Left ventricle myocardium superior (tissue), 1 donor: ENCODE measurements at places on chromosomes 1 and 21.

DNA sequence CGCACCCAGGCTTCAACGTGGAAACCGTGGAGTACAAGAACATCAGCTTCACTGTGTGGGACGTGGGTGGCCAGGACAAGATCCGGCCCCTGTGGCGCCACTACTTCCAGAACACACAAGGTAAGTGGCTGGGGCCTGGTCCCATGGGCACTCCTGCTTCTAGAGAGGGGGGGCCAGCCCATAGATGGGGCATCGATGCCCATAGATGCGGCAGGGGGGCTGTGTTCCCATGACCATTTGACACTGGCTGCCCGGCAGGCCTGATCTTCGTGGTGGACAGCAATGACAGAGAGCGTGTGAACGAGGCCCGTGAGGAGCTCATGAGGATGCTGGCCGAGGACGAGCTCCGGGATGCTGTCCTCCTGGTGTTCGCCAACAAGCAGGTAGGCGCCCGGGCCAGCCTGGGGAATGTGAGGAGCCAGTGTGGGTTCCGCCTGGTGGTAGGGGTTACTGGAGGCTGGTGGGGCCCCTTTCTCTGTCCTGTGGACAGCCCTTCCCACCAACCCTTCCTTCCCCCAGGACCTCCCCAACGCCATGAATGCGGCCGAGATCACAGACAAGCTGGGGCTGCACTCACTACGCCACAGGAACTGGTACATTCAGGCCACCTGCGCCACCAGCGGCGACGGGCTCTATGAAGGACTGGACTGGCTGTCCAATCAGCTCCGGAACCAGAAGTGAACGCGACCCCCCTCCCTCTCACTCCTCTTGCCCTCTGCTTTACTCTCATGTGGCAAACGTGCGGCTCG, 5.6 kb downstream of the C1orf35 start:
- DNase-seq: no peak

GRCh38 chr1:225451340-225451739, 23.5 kb upstream of the LBR start:
- DNase-seq: no peak

- no peak for DNase-seq
Measured at GRCh38 chr1:17950728-17951127, 156.9 kb upstream of the IGSF21 start.

- no peak for DNase-seq
Measured at GRCh38 chr1:210200124-210200736, 32.4 kb upstream of the SERTAD4 start.

GRCh38 chr21:34548781-34549376, 36.9 kb upstream of the KCNE1 start:
- no peak for DNase-seq

- no peak for DNase-seq
Measured at GRCh38 chr21:44450402-44450801, 4.9 kb upstream of the LRRC3 start.

GRCh38 chr21:45410151-45410864, 5.3 kb downstream of the COL18A1 start:
- DNase-seq: peak; percentile 47

DNA sequence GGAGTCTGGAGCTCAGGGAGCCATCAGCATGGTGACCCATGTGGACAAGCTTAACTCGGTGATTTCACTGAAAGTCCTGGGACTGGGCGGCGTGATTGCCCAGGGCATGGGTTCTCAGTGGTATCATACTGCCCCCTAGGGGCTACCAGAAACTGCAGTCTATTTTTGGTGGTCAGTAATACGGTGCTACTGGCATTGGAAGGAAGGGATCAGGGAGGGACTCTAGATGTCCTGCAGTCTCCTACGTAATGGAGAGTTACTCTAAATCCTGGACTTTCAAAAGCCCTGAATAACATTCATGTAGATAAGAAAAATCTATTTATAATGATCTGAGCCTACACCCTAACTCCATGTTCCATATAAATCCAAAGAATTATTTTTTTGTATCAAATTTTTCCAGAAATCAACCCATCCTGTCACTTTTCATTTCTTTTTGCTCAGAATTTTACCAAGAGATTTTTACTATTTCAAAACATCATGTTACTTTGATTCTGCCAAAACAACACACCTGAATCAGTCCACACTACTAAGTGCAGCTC, 37.3 kb downstream of the PABPC4 start:
- DNase-seq: peak; percentile 69

GRCh38 chr1:205588636-205589035, 43.2 kb downstream of the ELK4 start:
- DNase-seq: no peak

DNA sequence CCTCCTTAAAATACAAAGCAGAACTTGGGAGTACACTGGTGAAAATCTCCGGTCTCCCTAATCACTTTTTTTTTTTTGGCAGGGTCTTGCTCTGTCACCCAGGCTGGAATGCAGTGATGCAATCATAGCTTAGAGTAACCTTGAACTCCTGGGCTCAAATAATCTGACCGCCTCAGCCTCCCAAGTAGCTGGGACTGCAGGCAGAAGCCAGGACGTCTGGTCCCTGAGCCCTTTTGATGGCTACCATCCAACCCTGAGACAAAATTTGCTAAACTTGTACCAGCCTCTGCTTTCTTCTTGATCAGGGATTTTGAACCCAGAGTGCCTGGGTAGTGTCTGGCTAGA, 4.1 kb downstream of the L1TD1 start:
- DNase-seq: no peak

- DNase-seq: no peak
Measured at GRCh38 chr1:151013518-151013917, 5.3 kb downstream of the PRUNE1 start.

DNA sequence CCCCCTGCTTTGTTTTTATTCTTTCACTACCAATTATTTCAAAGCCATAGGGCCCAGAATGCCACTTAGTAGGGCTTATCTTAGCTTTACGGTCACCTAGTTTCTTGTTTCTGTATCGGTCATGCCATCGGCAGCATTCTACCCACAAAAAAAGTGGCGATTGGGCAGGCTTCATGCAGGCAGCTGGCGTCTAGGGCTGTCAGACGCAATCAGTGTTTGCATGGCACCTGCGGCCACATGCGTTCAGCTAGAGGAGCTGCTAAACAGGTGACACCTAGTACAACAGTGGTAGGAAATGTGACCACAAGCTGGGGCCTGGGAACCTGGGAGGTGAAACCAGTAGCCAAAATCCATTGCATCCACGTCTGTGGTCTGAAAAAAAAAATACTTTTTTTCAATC, 262.7 kb downstream of the PBX1 start:
- DNase-seq: no peak

DNA sequence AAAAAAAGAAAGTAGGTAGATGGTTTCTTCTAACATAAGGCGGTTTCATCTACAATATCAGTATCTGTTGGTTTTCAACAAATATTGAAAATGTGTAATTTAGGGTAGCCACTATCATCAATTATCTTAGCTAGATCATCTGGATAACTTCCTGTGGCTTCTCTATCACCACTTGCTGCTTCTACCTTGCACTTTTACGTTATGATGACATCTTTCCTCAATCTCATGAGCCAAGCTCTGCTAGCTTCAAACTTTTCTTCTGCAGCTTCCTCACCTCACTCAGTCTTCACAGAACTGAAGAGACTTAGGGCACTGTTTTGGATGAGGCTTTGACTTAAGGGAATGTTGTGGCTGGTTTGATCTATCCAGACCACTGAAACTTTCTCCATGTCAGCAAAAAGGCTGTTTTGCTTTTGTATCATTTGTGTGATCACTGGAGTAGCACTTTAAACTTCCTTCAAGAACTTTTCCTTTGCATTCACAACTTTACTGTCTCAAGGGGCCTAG, 144.9 kb upstream of the HP1BP3 start:
- DNase-seq: no peak

DNA sequence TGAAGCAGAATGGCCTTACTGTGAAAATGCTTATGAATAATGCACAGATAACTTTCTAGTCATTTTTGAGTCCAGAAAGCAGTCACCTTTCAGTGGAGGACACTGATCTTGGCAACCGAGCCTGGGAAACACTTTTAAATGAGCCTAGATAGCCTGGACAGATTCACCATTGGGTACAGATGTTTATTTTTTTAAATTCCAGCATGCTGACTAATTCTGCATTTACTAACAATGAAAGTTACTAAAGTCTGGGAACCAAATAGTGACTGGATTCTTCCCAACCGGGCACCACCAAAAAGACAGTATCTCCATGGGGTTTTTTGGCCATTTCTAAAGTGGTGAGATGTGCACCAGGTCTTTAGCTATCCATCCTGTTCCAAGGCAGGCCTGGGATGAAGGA, 3.3 kb upstream of the FMOD start:
- no peak for DNase-seq

GRCh38 chr21:37435120-37435519, 68.5 kb downstream of the DYRK1A start:
- DNase-seq: peak; percentile 43

DNA sequence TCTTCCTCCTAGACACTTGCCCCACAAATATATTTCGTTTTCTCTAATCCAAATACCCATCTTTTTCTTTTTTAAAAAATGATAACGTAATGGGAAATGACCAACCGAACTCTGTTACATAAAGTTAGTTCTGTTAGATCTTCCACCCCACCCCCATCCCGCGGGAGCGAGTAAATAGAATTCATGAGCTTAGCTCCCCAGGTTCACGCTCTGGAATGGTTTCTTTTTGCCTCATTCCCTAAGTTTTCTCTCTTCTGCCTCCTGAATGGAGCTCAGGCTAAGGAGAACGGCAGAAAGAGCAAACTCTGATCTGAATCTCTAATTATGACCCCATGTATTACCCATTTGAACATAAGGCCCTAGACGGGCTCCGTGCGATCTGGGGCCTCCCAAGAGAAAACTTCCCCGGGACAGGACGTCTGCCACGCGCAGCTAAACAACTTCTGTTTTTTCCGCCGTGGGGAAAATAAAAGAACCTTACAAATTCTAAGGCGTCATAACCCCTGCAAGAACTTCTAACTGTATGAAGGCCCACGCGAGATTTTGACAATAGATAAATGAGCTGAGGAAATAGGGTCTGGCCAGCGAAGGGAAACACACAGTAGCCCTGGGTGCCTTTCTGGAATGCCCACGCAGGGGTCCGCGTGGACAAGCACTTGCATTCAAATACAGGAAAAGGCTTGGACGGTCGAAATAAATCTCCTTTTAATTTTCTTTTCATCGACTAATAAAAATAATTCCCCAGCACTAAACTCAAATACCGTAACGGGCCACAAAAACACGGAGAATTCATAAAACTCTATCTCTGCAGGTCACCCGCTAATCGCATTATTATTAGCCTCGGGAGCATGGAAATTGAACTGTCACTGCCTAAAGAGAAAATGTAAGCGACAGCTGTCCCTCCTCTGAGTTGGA, 2.2 kb downstream of the TBX15 start:
- no peak for DNase-seq
